Thymus (tissue), 14 donors: ENCODE measurements at places on chromosomes 12 and 14.

DNA sequence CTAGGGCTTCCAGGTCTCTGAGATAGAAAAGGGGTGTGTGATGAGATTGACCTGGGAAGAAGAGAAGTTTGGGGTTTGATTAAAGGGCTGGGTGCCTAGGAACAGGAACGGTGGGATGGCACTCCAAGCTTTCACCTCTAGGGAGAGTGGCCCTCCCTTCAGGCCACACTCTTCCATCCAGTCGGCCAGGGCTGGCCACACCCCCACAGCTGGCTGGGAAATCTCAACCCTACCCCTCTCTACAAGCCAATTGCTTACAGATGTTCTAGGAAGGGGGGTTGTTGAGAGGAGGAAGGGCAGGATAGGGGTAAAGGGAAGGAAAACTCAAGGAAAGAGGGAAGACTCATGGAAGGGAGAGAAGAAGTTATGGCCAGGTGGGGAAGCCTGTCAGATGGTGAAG, 6.6 kb upstream of the ITGA5 start:
- no peak overlapping the region for H3K27ac ChIP-seq
- no peak overlapping the region for H3K4me3 ChIP-seq
- H3K4me1 ChIP-seq, result peaks cover 3% of the 10 kb centered on the region
- H3K36me3 ChIP-seq, result no peaks in the 10 kb centered on the region
- DNase-seq, result no peak

DNA sequence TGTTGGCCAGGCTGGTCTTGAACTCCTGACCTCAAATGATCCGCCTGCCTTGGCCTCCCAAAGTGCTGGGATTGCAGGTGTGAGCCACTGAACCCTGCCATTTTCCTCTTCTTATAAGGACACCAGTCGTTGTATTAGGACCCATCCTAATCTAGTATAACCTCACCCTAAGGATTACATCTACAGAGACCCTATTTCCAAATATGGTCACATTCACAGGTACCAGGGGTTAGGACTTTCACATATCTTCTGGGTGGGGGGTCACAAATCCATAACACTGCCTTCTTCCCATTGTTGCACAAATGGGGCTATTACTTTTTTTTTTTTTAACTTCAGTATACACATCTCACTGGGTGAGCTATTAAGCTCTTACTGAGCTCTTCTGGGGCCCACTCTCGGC, 38.6 kb downstream of the ARF6 start:
- no peak overlapping the region for H3K27ac ChIP-seq
- no peaks in the 10 kb centered on the region for H3K4me1 ChIP-seq
- H3K4me3 ChIP-seq, result no peak overlapping the region

GRCh38 chr12:11724888-11725311, 75.4 kb downstream of the ETV6 start:
- peaks cover 71% of the 10 kb centered on the region for H3K4me1 ChIP-seq
- no peaks in the 10 kb centered on the region for H3K27me3 ChIP-seq
- no peak overlapping the region for H3K4me3 ChIP-seq
- H3K36me3 ChIP-seq, result no peaks in the 10 kb centered on the region
- no peak for DNase-seq

DNA sequence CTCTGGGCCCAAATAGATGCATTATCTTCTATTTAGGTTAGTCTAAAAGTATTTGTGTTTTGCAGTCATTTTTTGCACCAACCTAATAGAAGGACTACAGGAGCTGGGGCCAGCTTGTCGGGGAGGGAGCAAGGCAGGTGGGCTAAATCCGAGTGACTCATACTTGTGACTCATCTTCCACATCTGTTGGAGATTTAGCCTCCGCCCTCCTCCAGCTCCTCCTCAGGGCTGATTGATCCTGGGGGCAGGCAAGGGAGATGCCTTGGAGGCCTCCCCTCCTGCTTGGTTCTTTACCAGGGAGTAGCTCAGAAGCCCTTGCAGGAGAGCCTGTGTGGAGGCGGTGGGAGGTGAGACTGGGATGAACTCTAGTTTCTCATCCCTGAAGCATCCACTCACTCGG, 27.9 kb downstream of the RHOF start:
- H3K27ac ChIP-seq, result no peak overlapping the region
- H3K36me3 ChIP-seq, result no peaks in the 10 kb centered on the region
- DNase-seq, result no peak
